SW480 (cell line): ENCODE measurements at places on chromosomes 12 and 14.

DNA sequence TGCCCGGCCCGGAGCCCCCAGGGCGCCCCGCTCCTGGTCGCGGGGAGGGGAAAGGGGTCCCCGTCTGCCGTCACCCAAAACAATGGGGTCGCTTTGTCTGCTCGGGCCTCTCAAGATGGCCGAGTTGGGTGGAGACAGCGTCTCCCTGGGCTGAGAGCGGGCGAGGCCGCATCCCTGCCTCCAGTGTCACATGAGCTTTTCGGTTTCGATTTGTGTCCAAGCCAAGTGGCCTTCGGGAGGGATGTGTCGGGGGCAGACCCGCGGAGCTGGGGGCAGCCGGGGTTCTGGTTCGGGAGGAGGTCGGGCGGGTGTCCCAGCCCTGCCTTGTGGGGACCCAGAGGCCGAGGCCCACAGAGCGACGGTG is 790 bp downstream of the DYNC1H1 start:
- peak; percentile 81 for DNase-seq

DNA sequence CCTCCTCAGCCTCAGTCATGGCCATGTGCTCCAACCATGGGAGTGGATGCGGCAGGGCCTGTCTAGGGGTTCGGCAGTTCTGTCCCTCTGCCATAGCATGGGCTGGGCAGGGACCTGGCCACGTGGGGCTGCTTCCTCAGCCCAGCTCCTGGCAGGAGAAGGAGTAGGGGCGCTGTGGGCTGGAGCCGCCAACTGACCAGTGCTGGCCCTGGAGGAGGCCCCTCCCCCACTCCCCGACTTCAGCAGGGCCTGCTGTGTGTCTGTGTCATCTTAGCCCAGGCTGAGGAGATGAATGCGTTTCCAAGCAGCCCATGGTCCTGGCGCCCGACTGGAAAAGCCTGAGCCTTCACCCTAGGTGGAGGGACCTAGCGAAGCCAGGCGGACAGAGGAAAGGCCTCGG is 2.7 kb upstream of the PACS2 start:
- DNase-seq = no peak

DNA sequence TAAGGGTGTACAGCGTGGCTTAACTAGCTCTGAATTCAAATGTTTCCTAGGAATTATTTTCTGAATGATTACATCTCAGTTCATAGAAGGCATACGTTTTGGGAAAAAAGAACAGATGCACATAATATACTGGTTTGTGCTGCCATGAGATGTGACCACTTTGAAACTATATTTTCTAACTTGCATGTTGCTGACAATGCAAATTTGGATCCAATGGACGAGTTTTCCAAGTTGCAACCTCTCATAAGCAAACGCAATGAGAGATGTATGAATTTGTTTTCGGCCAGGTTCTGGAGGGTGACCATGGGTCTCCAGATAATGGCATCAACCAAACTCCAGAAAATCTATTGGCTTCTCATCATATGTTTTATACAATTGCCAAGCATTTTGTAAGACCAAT is 1445.4 kb downstream of the AACS start:
- no peak for DNase-seq

DNA sequence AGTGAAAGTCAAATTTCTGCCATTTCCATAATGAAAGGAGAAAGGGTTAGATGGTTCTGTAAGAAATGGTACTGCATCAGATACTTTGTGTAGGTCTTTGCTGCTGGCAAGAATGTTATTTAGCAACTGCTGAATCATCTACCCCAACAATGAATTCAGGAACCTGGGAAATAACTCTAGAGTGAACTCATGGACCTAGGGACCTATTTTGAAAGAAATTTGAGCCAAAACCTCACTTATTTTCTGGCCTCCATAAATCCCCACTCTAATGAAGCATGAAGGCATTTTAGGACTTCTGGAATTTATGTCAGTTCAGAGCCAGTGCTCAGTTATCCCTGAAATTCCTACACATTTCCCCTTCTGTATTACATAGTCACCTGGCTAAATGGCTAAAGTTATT is 50.9 kb upstream of the CPNE8 start:
- DNase-seq = no peak

DNA sequence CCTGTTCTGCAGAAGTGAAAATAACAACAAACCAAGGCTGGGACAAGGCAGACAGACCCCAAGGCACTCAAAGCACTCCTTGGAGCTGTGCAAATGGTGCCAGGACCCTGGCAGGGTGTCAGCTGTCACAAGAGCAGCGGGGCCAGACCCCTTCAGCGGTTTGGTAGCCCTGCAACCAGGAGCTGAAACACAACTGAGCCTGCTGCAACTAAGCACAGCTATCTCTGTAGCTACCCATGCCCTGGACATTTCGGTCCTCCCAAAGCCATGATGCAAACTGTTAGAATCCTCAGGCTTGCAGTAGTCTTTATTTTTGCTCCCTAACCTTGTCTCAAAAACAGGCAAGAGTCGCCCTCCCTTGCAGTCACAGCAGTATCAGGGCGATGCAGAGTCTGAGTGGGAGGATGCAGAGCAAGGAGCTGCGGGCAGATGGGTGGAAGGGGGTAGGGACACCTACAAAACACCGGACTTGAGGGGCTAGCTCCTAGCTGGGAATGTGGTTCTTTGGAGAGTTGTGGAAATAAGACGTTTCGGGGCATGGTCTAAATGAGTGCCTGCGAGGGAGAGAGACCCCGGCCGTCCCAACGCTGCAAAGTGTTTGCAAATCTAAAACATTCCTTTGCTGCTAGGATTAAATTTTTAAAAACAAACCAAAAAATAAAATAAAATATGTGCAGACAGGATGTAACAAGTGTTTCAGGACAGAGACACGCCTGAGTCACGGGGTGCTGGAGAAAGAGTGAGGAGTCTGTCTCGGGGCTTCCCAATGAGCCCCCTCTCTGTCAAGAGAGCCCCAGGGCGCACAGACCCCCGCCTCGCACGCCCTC is 1.0 kb downstream of the NUAK1 start:
- no peak for DNase-seq

DNA sequence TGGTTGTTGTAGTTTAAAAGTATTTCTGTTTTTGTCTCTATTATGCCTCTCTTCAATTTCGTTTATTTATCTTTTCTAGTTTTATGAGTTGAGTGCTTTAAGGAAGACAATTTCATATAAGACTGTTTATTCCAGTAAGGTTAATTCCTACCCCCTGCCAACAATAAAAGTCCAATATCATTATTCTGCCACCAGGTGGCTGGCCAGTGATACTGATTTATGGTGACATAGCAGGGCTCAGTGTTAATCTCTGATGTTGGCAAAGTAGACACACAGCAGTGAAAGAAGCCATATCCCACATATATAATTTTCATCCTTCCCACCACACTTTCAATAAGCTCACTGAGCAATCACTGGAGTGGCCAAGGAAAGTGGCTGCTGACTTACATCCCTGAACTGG is 69.0 kb upstream of the BMP4 start:
- peak; percentile 30 for DNase-seq

DNA sequence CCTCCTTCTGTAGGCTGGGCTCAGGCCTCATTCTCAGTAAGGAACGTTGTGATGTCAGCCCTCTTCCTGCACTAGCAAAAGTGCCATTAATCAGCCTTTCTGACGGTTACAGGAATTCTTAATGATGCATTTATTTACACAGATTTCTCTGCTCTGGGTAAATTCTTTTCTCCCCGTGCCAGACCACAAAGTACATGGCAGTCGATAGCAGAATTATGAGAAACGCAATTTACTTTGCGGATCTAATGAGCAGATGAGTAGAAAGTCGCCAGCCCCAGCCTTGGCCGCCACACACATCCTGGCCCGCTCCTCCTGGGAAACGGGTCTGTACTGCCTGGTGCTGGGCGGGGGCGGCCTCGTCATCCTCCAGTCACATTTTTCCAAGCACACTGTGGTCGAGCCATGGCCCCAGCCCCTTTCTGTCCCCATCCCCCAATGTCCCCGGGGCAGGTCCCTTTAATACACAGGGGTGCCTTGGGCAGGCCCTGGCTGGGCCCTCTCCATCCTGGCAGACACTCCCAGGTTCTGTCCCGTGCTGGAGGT is 25.9 kb downstream of the NOC4L start:
- no peak for DNase-seq

DNA sequence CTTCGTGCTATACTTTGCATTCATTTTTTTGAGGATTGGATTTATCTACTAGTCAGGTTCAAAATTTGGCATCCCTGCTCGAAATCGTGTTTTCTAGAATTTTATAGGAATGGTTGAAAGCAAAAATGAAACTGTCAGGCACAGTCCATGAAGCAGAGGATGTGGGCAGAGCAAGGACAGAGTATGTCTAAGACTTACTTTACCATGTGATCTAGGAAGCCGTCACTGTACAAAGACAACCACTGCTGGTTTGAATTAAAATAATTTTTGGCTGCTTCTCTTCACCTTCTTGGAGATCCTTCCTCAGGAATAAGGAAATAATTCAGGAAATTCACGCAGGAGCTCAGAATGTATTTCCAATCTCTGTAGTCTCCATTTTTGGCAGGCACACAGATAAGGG is 31.6 kb upstream of the SGPP1 start:
- no peak for DNase-seq

- DNase-seq = no peak
These were observed 213.1 kb upstream of the FLRT2 start for GRCh38 chr14:85316701-85317410.

GRCh38 chr12:45260104-45260815 is 44.4 kb downstream of the ANO6 start:
- DNase-seq = no peak

DNA sequence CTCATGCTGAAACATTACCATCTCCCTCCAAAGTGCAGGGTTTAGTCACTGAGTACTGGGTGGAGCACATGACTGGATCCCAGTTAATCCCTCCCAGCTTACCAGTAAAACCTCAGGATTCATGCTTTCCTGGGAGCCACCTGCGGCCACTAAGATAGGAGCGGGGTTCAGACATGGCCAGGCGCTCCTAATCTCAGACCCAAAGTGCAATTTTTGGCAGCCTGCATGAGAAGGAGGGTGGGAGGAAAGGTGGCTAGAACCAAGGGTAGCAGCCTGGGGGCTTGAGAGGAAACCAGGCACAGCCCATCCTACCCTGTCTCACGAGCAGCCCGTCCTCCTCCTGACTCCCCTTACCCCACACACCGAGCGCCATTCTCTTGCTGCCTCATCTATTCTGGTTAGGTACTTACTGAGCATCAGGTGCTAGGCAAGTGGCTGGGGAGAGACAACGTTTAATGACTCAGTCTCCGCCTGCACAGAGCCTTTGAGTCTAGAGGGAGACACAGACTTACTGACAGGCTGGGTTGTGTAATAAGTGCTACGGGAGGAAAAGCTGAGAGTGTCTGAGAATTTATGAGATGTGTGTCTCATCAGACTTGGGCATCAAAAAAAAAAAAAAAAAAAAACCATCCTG is 9.9 kb downstream of the GPRC5A start:
- peak; percentile 89 for DNase-seq

DNA sequence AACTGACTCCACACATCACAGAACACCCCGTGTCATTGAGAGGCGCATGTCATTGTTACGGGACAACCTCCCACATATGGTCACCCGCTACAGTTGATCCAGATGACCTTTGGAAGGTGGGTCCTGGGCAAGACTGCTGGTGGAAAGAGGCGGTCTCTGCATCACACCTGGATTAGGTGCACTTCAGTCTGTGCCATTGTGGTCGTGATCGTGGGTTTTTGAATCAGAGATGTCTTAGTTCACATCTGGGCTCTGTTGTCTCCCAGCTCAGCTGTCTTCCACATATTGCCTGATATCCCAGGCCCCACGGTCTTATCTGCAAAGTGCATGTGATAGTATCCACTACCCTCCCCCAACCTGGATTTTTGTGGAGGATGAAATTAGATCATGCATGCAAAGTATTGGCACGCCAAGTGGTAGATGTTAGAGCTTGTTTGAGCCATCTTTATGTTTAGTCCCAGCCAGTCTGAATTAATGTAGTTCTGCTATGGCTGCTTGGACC is 208.7 kb upstream of the FOXN3 start:
- DNase-seq = no peak

DNA sequence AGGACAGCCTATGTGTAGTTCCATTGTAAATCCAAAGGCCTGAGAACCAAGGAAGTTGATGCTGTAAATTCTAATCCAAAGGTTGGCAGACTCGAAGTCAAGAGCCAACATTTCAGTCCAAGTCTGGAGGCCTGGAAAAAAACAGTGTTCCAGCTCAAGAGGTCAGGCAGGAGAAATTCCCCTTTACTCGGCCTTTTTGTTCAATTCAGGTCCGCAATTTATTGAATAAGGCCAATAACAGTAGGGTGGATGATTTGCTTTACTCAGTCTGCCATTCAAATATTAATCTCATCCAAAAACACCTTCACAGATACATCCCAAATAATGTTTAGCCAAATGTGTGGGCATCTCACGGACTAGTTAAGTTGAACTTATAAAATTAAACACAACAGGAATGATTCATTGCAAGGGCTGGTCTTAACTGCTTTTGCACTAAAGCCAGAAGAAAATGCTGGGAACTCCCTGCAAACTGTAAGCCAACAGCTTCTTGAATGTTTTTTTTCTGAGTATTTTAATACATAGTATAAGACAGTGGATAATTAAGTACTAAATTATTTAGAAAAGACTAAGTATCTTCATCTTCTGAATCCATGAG is 197.4 kb upstream of the GARIN6 start:
- DNase-seq = no peak

- peak; percentile 28 for DNase-seq
These were observed 677 bp downstream of the C12orf75 start for GRCh38 chr12:105330931-105331804.

DNA sequence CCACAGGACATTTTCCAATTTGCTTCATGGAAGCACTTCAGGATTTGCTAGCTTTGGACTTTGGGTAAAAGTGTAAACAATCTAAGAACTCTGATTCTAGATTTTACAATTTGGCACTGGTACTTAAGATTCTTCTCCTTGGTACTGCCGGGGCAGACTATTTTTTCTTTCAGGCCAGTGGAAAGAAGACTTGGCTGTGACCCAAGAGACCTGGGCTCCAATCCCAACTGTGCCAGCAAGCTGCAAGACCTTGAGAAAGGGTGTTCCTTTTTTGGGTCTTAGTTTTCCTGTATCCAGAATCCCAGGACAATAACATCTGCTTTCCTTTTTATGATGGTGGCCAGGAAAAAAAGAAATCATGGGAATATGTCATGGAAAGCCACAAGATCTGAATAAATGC is 148.1 kb upstream of the CRY1 start:
- no peak for DNase-seq

- no peak for DNase-seq
These were observed 69.2 kb downstream of the SLC41A2 start for GRCh38 chr12:104888892-104889291.

GRCh38 chr12:121829250-121829918 is 25.6 kb downstream of the SETD1B start:
- no peak for DNase-seq

DNA sequence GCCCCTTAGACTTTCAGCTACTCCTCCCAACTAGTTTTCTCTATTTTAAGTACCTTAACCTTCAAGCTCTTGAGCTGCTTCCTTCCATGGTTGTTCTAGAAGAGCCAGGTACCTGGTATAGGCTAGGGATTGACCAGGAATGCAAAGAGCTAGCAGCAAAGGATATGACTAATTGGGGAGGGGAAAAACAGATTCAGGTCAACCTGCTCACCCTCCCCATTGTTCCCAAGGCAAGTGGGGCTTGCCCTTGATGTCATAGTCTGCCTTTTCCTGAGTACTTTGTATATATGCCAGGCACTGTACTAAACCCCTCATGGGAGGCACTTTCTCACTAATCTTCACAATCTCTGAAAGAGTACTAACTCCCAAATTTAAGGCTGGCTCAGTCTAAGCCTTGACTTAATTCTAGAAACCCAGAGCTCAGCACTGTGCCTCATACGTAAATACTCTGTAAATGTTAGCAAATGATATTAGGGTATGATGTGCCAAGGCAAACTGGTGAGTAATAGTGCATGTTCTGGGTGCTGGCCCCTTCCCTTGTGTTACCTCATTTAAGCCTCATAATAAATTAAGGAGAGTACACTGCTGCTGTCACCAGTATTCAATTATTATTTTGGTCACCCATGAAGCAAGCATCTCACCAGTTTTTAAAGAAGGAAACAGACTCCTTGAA is 42.2 kb downstream of the SUDS3 start:
- DNase-seq = no peak
